GM23338 (cell line): ENCODE measurements at places on chromosomes 3 and 15. TPM values are rescaled to one million over a fixed set of nuclear protein-coding genes. Genes with fewer than 3 reads are reported as not detected.

- H3K4me3 ChIP-seq: no peak overlapping the region
- no peaks in the 10 kb centered on the region for H3K4me1 ChIP-seq
- H3K36me3 ChIP-seq: no peaks in the 10 kb centered on the region
- no peak for DNase-seq
- H3K27me3 ChIP-seq: no peaks in the 10 kb centered on the region
These were observed 483.0 kb upstream of the AGTR1 start for GRCh38 chr3:148214705-148215104.

- no peaks in the 10 kb centered on the region for H3K4me1 ChIP-seq
- H3K27ac ChIP-seq: no peak overlapping the region
- no peak for DNase-seq
- no peaks in the 10 kb centered on the region for H3K27me3 ChIP-seq
- H3K36me3 ChIP-seq: no peaks in the 10 kb centered on the region
- H3K4me3 ChIP-seq: no peak overlapping the region
These were observed 48.6 kb downstream of the KCNMB2 start for GRCh38 chr3:178584722-178585380.

GRCh38 chr3:188396900-188397299 is 242.9 kb downstream of the LPP start:
- H3K27ac ChIP-seq: no peak overlapping the region
- H3K4me3 ChIP-seq: no peak overlapping the region
- H3K4me1 ChIP-seq: peaks cover 3% of the 10 kb centered on the region; the same call in 1 of the 2 replicates
- H3K36me3 ChIP-seq: no peaks in the 10 kb centered on the region
- DNase-seq: no peak

DNA sequence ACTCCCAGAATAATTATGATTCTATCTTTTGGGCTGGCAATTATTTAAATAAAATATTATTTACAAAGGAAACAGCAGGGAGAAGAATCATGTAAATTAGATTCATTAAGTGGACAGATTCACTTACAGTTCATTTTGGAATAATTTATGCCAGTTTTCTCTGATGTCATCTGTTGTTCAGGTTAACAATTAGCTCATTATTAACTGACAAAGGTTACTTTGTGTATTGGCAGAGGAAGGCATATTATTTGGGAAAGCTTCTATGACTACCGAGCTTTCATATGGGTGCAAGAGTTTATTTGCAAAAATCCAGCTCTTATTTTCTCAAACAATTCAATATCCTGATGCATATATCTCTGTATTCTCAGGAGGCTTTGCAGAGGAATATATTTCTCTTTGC is 224.4 kb downstream of the CHST2 start:
- no peaks in the 10 kb centered on the region for H3K4me1 ChIP-seq
- H3K27me3 ChIP-seq: no peaks in the 10 kb centered on the region
- no peak for DNase-seq

ARHGEF26 gene
- total RNA-seq: 16.9 and 17.3 TPM in 2 replicates

CTXND1 gene
- total RNA-seq: not detected in 2 replicates

SLC4A7 gene
- 101 and 110 TPM in 2 replicates for total RNA-seq
